ENCODE measurements at places on chromosomes 5 and 9.

DNA sequence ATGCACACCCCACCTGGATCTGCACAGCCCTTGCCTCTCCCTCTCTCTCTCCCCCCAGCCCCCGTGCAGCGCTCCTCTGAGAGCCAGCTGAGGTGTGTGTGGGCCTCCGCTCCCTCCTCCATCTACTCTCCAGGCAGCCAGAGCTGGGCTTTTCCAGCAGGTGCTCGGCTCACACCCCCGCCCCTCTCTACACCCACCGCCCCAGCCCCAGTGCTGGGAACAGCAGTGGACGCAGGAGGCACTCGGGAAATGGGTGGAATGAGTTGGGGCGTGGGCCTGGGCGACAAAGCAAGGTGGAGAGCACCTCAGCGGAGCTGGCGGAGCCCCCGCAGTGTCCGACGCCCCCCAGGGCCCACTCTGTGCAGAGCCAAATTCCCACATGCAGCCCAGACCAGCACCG lies 13.3 kb upstream of the LHX3 start:
- DNase-seq = no peak

DNA sequence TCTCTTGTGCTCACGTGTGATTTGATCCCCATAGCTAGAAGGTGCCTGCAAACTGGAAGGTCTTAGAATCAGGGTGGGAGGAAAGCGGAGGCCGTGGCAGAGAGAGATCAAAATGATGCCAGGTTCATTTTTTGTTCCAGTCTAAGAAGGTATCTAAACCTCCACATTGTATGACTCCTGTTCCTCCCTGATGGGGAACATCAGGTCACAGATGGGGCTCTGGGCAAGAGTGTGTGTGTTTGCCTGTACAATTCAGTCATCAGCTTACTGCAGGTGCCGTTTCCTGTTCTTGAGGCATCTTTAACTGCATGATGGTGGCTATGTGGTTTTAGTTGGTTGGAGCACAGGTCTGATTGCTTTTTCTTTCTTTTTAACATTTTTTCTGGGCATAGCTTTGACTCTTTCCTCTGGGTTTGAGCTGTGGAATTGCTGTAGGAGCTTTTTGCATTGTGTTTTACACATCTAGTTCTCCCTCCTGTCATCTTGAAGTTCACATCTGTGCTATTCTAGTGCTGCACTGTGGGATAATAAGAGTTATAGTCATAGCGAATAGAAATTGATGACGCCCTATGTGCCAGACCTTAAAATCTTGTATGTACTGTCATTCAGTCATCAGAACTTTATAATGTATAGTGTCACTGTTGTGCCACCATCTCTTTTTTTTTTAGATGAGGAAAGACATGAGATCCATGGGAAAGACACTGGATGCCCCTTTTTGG lies 30.8 kb downstream of the ARHGAP26 start:
- no peak for DNase-seq

DNA sequence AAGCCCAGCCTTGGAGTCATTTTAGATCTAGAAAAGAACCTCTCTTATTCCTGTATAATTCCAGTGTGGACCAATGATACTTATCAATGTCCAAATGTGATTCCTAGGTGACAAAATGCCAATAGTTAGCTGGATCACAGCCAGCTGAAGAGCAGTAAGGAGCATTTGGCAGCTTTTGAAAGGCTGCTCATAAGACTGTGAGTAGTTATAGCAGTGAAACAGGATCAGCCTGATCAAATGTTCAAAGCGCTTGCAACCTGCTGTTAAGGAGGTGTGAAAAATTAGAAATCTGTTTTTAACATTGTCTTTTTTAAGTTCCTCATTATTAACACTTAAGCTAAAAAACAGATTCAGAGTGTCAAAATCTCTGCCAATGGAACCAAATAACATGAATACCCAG lies 85.1 kb downstream of the SSBP2 start:
- no peak for DNase-seq

DNA sequence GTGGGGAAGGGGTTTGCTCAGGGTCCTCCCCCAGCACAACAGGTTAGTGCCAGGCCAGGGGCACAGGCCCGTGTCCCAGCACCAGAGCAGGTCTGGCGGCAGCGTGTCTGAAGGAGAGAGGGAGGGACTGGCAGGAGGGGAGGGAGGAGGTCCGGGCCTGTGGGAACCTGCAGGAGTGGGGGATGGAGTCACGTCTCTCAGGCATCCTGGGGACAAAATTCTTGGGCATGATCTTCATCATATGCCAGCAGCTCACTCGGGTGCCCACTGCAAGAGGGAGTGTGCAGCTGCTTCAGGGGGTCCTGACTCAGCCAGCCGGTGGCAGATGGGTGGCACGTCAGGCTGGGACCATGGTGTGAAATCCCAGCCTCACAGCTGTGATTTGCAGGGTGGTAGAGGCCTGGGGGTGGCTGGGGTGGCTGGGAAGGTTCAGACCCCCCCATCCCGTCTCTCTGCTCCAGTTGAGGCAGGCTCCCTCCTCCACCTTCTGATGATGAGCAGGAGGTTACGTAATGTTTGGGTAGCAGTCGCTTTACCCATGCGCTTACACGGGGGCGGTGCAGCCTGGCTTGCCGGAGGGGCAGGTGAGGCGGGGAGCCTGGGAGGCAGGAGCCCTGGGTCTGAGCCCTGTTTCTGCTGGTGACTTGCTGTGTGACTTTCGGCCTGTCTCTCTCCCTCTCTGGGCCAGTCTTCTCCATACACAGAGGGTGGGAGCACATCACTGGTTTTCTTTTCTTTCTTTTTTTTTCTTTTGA lies 40.5 kb downstream of the NCS1 start:
- DNase-seq = no peak

DNA sequence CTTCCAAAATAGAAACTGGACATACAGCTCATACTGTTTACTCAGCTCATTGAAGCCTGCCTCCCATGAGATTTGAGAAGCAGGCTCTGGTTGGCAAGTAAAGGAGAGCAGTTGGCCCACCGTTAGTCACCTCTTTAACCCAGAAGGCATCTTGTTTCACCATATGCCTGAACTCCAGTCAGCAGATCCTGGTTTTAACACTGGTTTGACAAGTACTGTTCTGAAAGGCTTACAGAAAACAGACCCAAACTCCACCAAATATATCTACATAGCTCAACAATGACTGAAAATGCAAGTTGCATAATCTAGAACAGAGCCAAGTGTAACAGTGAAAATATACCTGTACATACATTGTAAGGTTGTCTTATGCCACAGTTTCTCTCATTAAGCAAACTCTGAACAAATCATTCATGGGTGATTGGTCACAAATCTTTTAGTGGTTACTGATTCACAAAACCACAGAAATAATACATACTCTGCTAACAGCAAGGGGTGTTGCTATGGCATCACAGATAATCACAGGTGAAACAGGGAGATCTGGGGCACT lies 198.8 kb downstream of the BNC2 start:
- DNase-seq = no peak

DNA sequence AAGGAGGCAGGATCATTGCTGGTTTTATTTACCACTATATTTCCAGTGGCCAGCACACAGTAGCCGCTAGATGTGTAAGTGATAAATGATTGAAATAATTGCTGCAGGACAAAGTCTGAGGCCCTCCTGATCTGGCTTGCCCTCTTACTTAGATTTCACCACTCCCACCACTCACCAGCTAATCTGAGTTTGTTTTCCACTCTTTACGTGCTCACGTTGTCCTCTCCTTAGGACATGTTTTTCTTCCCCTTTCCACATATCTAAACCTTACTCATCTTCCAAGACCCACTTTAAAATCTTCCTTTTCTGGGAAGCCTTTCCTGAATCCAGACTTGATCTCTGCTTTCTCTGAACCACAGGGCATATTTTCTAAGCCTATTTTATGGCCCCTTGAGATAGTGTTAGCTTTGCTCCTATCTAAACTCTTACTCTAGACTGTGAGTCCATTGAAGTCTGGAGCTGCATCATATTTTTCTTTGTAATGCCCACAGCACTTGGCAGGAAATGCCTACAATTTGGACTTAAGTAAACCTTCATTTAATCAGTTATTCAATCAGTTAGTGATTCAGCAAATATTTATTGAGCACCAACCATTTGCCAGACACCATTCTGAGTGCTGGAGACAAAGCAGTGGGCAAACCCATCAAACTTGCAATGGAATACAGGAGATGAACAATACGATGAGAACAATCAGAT lies 2.4 kb downstream of the TLR4 start:
- no peak for DNase-seq

DNA sequence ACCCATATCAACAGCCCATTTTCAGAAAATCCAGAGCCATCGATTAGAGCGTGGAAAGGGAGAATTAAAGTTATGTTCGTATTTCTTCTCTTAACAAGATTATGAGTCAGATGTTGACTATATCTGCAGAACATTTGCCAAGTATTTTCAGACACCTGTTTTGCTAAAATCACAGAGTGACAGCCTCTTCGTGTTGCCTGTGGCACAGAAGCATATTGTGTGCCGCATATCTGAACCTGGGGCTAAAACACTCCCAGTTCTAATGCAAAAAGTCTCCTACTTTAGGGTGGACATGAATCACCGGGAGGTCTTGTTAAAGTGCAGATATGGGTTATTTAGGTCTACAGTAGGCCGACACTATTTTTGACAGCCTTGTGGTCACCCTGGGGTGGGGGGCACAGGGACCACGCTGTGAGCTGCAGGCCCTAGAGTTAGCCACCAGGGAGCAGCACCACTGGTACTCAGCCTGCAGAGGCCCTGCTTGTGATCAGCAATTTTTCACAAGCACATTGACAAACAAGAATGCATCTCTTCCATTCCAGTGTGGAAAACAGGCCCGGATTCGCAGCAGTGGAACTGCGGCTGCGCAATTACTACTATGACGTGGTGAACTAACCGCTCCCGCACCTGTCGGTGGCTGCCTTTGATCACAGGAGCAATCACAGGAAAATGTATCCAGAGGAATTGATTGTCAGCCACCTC lies 93.5 kb downstream of the SYK start:
- no peak for DNase-seq

- DNase-seq = no peak
Measured at GRCh38 chr5:23718564-23718963, 211.2 kb downstream of the PRDM9 start.

GRCh38 chr5:138874771-138875551 lies at the start of gene LRRTM2:
Gene LRRTM2 (minus strand): TSS chr5:138875335. CDS start chr5:138874911, 424 bp downstream.
- DNase-seq = no peak

GRCh38 chr5:50798002-50798401 lies 131.6 kb downstream of the PARP8 start:
- DNase-seq = no peak

- no peak for DNase-seq
Measured at GRCh38 chr9:5478206-5478605, 27.9 kb downstream of the CD274 start.

DNA sequence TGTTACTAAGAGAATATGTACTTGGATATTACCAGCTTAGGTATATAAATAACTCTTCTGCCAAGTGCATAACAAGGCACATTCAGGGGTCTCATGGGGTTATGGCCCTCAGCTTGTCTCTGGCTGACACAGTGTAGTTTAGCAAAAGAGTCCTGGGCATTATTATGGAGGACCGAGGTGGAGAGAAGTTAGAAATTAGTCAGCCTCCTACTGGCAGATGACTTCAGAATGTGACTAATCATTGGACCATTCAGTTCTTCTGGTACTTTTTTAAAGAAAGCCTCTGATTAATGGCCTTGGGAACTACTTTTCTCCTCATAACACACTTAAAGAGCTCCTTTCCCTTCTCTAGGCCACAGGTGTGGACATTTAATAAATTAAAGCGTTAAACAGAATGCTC lies 178.9 kb downstream of the SH3GL2 start:
- DNase-seq = no peak

DNA sequence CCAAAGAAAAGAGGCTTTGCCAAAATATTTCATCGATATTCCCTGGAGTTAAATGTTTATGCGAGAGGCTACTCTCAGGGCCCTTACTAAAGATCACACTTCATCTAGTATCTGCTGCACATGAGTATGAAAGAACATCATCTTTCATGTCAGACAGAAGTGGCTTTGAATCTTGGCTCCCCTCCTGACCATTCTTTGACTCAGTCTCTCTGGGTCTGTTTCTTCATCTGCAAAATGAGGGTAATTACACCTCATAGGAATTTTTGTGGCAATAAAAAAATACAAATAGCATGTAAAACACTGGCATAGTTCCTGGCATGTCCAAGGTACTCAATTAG lies 58.1 kb downstream of the SLIT3 start:
- DNase-seq = no peak

GRCh38 chr5:58635416-58635815 lies 52.5 kb downstream of the RAB3C start:
- no peak for DNase-seq
